Endothelial cell of umbilical vein (primary cell): ENCODE measurements at places on chromosomes 12 and 14. TPM values are rescaled to one million over a fixed set of nuclear protein-coding genes. Genes with fewer than 3 reads are reported as not detected.

DNA sequence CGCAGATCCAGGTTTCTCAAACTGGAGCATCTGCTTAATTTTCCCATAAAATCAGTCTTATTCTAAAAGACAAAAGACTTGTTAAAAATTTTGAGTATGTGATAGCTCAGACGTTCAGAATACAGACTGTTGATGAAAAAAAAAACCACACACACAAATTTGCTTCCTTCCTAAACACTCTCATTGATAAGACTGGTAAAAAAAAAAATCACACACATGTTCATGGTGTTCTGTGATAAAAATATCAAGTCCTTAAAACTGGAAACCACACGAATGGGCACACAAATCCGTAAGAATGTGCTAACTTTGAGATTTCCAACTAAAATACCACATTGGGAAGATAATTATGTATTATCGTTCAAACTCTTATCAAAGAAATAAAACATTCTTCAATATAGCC lies 6.7 kb upstream of the ARID4A start:
- no peaks in the 10 kb centered on the region for H3K27me3 ChIP-seq
- H3K4me1 ChIP-seq, result peaks cover 6% of the 10 kb centered on the region
- no peak overlapping the region for H3K4me3 ChIP-seq

DNA sequence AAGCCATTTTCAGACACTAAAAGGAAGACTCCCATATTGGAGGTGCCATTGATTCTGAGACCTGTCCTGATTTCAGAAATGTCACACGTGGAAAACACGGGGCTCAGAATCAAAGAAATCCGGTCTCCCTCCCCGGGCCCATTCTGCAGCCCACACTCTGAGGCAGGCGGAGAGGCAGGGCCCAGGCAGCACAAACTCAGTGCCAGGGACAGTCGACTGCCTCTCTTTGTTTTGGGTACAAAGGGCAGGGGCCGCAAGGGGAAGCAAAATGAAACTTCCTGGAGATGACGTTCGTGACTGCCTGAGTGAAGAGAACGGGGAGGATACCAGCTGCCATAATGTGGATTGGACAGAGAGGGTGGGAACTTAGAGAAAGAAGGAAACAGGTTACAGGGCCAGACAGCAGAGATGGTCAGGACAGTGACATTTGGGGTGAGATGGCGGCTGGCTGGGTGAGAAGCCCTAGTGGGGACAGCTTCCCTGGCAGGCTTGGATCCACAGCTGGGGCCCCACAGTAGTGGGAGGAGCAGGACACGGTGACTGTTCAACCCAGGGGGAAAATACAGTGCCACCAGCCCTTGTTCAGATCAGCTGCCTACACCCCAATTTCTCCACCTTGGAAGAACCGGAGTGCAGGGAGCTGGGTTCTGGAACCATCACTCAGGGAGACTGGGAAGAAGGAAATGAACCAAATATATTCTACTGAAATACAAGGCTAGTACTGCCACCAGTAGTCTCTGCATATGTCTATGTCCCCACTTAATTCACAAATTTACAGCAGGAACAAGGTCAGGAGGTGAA lies 8.1 kb downstream of the GAPDH start:
- no peak overlapping the region for H3K4me3 ChIP-seq
- peaks cover 24% of the 10 kb centered on the region for H3K36me3 ChIP-seq
- H3K27ac ChIP-seq, result peak overlapping the region; percentile 19

The CHGA gene
- polyA plus RNA-seq, result not detected in 2 replicates

DNA sequence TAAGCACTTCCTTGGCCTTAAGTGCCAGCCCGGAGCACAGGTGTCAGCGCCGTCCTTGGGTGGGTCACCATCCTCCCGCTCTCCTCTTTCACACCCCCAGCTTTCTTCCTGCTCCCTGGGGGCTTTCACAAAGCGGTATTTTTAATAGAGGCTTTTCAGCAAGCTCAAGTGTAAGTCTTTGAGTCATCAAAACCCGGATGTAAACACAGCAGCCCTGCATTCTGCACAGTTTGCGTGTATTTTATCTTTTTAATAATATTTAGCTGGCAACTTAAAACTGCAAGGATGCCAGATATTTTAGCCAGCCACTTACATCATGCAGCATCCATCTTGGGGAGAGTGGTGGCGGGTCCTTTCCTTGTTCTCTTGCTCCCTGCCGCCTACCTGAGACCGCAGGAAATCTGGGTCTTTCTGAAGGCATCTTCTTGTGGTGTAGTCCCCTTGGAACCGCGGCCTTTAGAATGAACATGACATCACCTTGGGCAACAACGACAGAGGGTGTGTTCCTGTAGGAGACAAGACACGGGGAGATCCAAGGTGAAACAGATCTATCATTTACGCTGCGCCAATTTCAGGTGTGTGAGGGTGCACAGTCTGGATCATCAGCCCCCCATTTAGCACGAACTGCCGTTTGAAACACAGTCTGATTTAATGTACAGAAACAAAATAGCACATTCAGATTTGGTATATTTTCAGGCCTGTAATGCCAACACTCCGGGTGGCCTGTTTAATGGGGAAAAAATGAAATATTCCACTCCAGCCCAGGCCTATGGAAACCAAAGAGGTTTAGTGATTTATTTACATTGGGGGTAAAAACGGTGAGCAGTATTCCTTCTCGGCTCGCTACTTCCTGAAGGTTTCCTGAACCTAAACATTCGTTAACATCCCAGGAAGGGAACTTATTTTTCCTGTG lies 12.5 kb upstream of the IRF2BPL start:
- peak overlapping the region; percentile 93 for H3K27ac ChIP-seq
- peaks cover 68% of the 10 kb centered on the region for H3K4me1 ChIP-seq
- DNase-seq, result peak; percentile 87
- no peak overlapping the region for H3K4me3 ChIP-seq
- no peaks in the 10 kb centered on the region for H3K27me3 ChIP-seq

The RDH16 gene
- 0.08 and 0.13 TPM in 2 replicates for polyA plus RNA-seq
